ENCODE measurements at places on chromosomes 3 and 15.

- DNase-seq, result no peak
Observed at GRCh38 chr3:127208483-127209100, 15.7 kb downstream of the PRR23E start.

- no peak for DNase-seq
Observed at GRCh38 chr3:14117468-14118399, 6.9 kb downstream of the CHCHD4 start.

- DNase-seq, result no peak
Observed at GRCh38 chr3:183638101-183638852, 2.9 kb downstream of the KLHL24 start.

DNA sequence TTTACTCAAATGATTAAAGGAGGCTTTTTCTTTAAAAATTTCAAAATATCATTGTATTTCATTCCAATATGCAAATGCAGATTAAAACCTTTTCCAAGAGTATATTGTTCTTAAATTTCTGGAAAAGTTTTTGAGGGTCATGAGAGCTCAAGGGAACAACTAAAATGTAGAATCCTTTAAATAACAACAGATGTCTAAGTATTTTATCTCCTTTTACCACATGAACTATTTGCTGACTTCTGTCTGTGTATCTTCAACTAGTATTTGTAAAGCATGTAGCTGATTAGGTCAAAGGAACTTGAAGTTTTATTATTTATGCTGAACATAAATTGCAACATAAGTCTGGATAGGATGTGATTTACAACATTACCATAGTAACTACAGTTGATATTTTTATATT is 402.6 kb downstream of the CNTN6 start:
- DNase-seq, result no peak

DNA sequence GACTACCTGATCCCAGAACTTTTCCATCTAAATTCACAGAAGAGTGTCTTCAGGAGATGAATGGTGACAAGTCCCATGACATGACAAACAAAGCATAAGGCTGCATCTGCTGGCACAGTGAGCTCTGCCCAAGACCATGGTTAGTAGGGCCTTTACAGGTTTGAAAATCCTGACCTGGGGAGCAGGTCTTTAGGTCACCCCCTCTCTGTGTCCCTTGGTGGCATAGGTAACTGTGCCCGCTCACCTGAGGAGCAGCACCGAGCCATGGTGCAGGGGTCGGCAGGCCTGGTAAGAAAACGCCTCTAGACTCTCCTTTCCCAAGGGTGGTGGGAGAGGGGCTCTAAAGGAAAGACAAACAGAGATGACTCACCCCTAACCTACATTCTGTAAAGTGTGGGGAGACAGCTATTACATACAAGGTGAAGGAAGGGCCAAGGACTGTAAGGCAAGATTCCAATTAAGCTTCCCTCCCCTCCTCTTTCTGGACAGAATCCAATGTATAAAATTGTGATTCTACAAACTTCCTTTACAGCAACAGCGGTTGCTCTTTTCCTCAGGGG is 74.0 kb downstream of the SATB1 start:
- DNase-seq, result no peak

GRCh38 chr3:113560831-113561623 is 28.7 kb downstream of the SIDT1 start:
- DNase-seq, result no peak

DNA sequence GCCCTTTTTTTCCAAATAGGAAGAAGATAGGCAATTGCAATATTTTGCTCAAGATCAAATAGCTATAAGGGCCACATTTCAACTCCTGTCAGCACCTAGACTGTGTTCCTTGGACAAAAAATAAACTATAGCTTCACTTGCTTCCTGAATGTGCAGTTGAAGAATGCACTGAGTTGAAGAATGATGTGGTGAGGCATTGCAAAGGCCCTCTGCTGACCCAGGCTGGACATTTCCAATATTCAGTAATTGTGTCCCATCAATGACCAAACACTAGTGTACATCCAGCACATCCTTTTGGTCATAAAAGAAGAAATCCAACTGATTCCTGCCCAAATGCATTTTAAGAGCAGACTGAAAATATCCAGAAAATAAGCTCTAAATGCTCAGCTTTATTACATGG is 424.8 kb upstream of the TGFBR2 start:
- no peak for DNase-seq

DNA sequence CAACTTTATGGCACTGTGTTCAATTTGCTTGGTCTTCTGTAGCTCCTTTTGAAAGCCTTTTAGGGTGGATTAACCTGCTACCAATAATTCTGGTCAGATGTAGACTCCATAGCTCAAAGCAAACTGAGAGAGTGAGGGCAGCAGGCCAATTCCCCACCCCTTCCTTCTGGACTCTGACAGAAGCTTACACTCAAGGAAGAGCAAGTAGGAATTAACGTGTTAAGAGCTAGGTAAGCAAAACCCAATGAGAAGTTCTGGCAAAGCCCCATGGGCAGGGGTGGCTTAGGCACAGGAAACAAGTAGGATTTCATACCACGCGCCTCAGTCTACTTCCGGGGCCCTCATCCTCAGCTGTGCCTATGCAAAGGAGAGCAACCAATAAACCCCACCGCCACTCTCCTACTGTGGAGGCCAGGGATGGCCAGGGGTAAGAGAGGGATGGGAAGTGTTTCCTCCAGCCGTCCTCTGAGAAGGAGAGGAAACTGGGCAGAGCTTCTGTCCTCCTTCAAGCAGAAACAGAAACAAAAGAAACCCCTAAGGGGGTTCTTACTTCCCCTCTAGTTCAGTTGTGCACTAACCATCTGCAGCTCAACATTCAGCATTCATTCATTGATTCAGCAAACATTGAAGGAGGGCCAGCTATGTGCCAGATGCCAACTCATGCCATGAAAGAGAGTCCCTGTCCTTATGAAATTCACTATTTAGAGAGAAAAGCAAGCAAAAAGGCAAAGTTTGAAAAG is 12.6 kb downstream of the CCR5 start:
- no peak for DNase-seq

DNA sequence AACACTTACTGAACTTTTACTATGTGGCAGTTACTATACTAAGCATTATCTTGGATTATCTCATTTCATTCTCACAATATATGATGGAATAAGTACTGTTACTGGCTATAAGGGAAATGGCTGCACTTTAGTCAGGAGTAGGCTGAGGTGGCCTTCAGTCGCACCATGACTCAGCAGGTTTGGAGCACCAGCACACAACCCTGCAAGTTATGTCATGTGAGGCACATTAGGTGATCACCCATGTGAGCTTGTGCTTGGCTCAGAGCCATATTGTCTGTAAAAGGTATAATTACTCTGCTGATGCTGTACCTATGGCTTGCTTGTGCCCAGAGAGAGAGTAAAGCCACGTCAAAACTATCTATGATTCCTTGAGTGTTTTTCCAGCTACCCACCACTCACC is 54.1 kb upstream of the TIPARP start:
- DNase-seq, result no peak

DNA sequence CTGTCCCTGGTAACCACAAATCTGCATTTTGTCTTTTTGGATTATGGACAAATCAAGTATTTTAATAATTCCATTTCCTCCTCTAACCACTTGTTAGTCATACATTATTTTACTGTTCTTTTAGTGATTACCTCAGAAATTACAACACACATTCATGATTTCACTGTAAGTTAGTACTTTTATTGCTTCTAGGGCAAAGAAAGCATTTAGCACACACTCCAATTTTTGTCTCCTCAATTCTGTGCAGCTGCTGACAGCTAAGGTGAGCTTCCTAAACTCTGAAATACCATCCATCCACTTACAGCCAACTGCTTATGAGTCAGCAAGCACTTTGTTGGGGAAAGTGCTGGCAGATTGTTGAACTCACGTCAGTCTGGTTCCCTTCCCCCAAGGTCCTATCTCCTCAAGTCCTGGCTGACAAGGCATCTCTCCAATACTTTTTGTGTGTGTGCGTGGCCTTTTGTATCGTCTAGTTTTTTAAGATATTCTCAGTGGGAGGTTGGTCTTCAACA is 49.4 kb upstream of the TNFAIP8L3 start:
- DNase-seq, result no peak

- no peak for DNase-seq
Observed at GRCh38 chr3:67384760-67385397, 269.5 kb downstream of the SUCLG2 start.

GRCh38 chr3:67648701-67649100 is 5.7 kb downstream of the SUCLG2 start:
- no peak for DNase-seq

GRCh38 chr15:48309740-48310139 is 21.5 kb upstream of the DUT start:
- no peak for DNase-seq

Measured in stimulated activated CD4-positive, alpha-beta T cell treated with anti-CD3 and anti-CD28 coated beads, TNF-alpha, amount 100 ng/mL, for 24 hours (primary cell).